Kidney tubule cell (primary cell): ENCODE measurements at places on chromosomes 1 and 21.

GRCh38 chr1:63705078-63705477, 68.7 kb upstream of the ROR1 start:
- peak; percentile 64 for DNase-seq

DNA sequence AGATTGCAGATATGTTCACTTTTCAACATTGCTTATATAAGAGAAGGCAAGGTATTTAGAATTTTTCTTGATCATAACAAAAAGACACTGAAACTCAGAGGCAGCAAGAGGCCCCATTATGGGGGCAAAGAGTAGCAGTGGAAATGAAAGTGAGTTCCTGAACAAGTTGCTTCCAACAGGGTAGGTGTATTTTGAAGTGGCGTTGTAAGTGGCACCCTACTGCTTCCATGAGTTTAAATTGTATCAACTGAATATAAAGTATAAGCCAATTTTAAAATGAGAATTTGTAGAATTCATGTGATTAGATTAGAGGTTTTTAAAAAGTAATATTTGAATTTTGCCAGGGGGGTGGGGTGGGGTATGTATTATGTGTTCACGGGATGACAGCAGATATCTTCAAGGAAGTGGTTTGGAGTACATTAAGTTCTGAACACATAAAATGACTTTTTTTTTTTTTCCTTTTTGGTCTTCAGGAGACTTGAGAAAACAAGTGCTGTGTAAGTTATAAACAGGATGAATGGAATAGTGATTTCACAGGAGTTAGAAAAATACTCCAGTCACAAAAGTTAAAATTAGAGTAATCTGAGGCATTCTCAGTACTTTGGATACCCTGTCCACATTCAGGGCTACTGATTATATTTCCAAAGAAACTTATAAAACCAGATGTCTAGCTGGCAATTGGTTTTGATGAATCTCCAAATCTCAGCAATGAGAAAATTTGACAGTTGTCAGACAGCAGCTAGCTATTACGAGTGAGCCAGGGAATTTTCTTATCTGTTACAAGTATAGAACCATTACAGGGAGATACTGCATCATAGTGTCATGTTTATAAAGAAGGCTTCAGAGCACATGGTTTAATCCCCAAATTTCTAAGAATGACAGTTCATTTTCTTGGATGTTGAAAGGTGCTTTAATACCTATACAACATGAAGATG, 182.0 kb downstream of the ST6GALNAC3 start:
- DNase-seq = no peak

- DNase-seq = no peak
Observed at GRCh38 chr1:76763738-76764137, 103.5 kb upstream of the ST6GALNAC5 start.

DNA sequence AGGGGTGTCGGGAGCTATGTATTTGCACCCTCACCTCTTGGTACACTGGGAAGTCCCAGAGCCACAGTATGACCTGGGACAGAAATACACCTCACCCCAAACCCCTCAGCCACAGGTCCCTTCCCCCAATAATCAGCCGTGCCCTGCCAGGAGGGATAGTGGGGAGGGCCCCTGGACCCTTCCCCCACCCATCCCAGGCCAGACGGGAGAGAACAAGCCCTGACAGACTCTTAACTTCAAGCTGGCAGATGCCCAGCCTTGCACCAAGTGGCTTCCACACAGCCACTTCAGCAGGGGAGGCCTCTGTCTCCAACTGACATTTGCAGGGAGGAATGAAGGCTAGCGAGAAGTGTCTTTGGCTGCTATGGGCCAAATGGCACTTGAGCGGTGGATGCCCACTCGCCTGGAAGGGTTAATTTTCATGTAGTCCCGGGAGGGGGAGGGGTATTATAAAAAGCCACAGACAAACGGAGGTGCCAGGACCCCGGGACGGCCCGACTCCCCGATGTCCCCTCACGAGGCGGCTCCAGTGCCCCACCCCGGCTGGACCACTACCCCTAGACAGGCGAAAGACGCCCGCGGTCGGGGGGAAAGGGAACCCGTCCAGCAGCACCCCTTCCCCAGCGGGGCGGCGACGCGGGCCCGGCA, 495 bp downstream of the SYNC start:
- peak; percentile 23 for DNase-seq

- DNase-seq = no peak
Observed at GRCh38 chr1:111476214-111476613, 2.4 kb downstream of the C1orf162 start.

DNA sequence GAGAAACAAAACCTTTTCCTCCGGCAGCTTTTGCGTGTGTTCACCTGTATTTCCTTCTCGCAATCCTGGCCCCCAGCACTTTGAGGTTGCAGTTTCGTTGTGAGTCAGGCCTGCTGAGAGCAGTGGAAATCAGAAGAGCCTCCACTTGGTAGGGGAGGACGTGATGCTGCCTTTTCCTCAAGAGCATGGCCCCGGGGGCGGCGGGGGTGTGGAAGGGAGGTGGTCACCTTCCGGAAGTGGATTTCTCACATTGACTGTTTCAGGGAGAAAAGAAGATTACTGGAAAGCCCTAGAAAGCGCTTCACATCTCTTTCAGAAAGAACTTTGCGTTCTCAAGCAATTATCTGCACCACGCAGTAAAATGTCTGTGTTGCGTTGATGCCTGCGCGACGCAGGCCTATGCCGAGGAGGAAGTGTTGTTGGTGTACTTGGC, 12.2 kb upstream of the IL10 start:
- no peak for DNase-seq

DNA sequence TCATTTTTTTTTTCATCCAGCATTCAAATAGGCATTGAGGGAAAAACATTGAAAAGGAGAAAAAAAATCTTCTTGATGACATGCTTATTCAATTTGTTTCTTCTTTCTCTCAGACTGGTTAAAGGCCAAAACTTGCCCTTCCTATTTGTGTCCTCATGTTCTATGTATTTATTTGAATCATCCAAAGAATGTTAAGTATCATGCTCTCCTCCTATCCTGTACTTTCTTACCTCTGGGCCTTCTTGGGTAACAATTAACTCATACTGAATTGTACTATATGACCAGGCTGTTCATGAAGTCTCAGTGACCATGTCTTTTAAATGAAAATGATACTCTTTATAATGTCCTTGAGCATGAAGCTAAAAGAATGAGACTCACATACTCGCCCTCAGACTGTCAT, 36.5 kb upstream of the DENND1B start:
- DNase-seq = peak; percentile 59

GRCh38 chr1:24964811-24965570, 34.9 kb upstream of the RUNX3 start:
- no peak for DNase-seq
